ENCODE measurements at places on chromosomes 4 and X.

DNA sequence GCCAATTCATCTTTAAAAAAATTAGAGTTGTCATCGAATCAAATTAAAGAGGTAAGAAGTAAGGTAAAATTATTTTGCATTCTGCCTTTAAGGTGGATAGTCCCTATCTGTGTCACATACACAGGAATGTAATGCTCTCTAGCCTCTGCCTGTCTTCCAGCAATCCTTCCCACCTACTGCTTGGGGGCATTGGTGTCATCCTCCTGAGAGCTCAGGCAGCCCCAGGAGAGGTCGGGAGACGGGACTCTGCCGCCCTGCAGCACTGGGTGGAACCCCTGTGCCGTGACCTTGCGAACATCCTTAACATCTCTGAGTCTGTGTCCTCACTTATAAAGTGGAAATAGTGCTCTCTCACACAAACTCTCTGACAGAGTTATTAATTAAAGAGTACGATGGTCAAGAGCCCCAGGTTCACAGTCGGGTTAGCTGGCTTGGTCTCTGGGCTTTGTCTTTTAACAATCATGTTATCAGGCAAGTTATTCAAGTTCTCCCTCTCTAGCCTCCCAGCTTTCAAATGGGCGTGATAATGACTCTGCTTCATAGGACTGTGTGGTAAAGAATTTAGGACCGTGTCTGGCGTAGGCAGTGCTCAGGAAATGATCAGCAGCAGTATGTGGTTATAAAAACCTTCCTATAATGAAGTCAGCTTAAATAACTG, 10.2 kb downstream of the TLR3 start:
- DNase-seq: no peak

- DNase-seq: no peak
These were observed 35.9 kb downstream of the MOB1B start for GRCh38 chr4:70938086-70938485.

DNA sequence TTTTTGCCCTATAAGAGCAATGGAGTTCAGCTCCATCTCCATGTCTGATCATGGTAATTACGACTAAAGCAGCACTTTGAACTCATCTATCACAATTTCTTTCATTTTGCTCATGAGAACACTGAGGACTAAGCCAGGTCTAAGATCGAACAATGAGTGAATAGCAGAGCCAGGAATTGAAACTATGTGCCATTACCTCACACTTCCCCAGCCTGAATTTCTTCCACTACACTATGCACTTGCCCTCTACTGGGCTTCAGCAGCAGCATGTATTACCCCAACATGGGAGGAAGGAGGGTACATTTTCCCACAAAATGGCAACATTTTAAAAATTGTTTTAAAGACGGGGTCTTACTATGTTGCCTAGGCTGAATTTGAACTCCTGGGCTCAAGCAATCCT, 274.7 kb upstream of the FGF13 start:
- no peak for DNase-seq

DNA sequence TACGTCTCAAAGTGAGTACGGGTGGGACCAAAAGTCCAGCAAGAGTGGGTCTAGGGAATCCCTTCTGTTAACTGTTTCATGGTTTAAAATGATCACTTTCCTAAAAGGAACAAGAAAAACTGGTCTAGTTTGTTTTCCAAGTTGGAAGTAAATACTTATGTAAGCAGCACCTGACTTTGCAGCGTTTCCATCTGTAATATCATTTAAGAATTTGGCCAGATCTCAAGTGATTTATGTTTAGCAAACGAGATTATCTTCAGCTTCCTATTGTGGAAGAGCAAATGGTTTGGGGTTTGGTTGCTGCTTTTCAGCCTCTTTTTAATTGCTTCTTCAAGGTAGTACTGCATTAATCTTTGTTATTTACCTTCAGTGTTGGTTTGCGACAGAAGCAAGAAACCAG, 50.4 kb downstream of the FHIP1A start:
- DNase-seq: no peak

DNA sequence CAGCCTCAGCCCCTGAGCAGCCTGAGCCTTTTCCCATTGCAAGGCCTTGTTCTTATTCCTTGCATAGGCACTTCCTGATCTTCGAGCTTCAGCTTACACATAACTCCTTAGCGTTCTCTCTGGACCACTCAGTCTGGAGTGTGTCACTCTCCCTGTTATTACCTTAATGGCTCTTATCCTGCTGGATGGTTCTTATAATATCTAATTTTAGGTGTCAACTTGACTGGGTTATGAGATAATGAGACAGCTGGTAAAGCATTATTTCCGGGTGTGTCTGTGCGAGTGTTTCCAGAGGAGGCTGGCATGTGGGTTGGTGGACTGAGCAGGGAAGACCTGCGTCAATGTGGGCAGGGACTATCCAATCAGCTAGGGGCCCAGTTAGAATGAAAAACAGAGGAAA, 75.7 kb downstream of the HAUS3 start:
- no peak for DNase-seq
